ENCODE measurements at places on chromosomes 6 and 20. TPM values are rescaled to one million over a fixed set of nuclear protein-coding genes. Genes with fewer than 3 reads are reported as not detected.

The TMEM244 gene
- not detected for total RNA-seq

GRCh38 chr6:165229216-165229615 lies 80.2 kb downstream of the C6orf118 start:
- H3K27me3 ChIP-seq: no peaks in the 10 kb centered on the region
- no peak overlapping the region for H3K27ac ChIP-seq
- peaks cover 27% of the 10 kb centered on the region for H3K4me1 ChIP-seq
- no peak for DNase-seq
- no peaks in the 10 kb centered on the region for H3K36me3 ChIP-seq
- H3K4me3 ChIP-seq: no peak overlapping the region

- H3K27me3 ChIP-seq: peaks cover 57% of the 10 kb centered on the region
- no peaks in the 10 kb centered on the region for H3K36me3 ChIP-seq
- no peaks in the 10 kb centered on the region for H3K4me1 ChIP-seq
- no peak for DNase-seq
Observed at GRCh38 chr20:9514461-9515213, at the start of gene LAMP5. Gene LAMP5 (plus strand): TSS chr20:9514590. CDS start chr20:9514853, 263 bp downstream.

- H3K27me3 ChIP-seq: no peaks in the 10 kb centered on the region
- H3K36me3 ChIP-seq: no peaks in the 10 kb centered on the region
- H3K4me3 ChIP-seq: no peak overlapping the region
- H3K27ac ChIP-seq: no peak overlapping the region
- DNase-seq: no peak
- no peaks in the 10 kb centered on the region for H3K4me1 ChIP-seq
Observed at GRCh38 chr6:23454080-23454976, 671.7 kb upstream of the NRSN1 start.

GRCh38 chr6:169109411-169110220 lies 144.0 kb downstream of the THBS2 start:
- H3K4me1 ChIP-seq: peaks cover 17% of the 10 kb centered on the region
- H3K36me3 ChIP-seq: no peaks in the 10 kb centered on the region
- no peaks in the 10 kb centered on the region for H3K27me3 ChIP-seq
- no peak overlapping the region for H3K27ac ChIP-seq
- DNase-seq: no peak

The LHFPL5 gene
- total RNA-seq: not detected

- H3K4me1 ChIP-seq: no peaks in the 10 kb centered on the region
- no peaks in the 10 kb centered on the region for H3K36me3 ChIP-seq
- H3K27me3 ChIP-seq: no peaks in the 10 kb centered on the region
- DNase-seq: no peak
- no peak overlapping the region for H3K27ac ChIP-seq
- no peak overlapping the region for H3K4me3 ChIP-seq
Observed at GRCh38 chr6:111248789-111249188, 161.5 kb downstream of the SLC16A10 start.

The PAK5 gene
- total RNA-seq: not detected

GRCh38 chr20:45373353-45374100 lies 4.6 kb downstream of the TP53TG5 start:
- no peak overlapping the region for H3K4me3 ChIP-seq
- H3K36me3 ChIP-seq: peaks cover under 1% of the 10 kb centered on the region
- no peak overlapping the region for H3K27ac ChIP-seq
- DNase-seq: peak; percentile 79

DNA sequence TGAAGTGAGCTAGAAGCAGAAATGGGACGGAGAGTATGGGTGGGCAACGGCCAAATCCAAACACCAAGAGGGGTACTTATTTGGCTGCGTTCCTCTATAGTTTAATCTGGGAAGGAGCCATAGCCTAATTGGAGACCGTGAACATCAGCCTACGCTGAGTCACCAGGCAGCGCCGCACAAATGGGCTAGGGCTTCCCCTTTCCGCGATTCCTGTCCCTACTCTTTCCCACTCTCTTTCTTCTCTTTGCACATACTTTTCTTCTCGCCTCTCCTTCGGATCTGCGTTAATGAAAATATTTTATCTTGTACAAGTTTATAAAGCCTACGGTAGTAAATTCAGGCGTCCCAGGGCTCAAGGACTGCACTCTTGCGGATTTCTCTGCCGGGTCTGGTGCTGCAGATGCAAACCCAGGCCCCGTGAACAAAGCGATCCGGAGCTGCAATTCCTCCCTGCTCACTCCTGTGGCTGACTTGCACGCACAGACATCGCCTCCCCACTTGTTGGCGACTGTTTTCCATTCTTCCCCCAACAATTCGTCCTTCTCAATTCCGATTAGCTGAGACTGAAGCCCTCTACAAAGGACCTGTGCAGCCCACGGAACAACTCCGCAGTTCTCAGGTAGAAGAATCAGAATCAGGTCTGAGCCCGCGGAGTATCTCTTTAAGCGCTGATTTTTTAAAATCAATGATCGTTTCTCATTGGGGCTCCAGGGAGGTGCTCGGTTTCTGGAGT lies 4.2 kb upstream of the TBX18 start:
- no peaks in the 10 kb centered on the region for H3K27me3 ChIP-seq
- peak; percentile 67 for DNase-seq
- H3K27ac ChIP-seq: peak overlapping the region; percentile 48
- peaks cover 3% of the 10 kb centered on the region for H3K36me3 ChIP-seq
- peaks cover 22% of the 10 kb centered on the region for H3K4me1 ChIP-seq
